ENCODE measurements at places on chromosomes 1 and 21.
A peak's percentile ranks its signal among the peaks of the same experiment; 100 is the strongest.

- DNase-seq, result no peak
Measured at GRCh38 chr1:90711696-90712095, 5.4 kb downstream of the BARHL2 start.

GRCh38 chr21:35561116-35561515, 499.2 kb downstream of the SETD4 start:
- no peak for DNase-seq

DNA sequence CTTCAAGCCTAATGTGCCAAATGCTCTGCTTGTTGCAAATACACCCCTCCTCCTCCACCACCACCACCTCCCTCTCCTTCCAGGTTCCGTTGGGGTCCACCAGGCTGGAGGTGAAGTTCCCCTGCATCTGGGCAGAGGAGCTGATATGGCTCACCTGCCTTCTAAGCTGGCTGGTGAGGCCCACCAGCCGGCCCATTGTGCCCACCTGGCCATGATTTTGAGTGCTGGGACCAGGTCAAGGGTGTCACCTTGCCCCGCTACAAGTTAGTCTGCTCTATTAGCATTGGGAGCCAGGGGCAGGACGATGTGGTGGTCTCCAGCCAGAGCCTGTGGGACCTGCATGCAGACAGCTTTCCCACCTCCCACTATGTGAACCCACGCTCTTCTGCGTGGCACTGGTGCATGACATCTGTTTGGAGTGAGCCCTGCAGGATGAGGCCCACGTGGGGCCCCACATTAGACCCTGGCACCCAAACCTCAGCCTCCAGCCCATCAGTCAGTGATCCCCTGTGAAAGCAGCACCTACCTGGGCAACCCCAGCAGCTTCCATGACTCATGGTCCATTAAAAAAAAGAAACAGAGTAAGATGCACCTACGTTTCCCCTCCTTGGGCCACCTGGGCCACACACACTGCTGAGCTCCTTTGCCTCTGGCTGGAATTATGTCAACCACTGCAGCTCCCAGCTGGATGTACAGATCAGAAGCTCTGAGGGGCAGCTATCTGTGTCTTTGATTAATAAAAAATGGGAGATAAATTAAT, 15.6 kb upstream of the CDCP2 start:
- no peak for DNase-seq

DNA sequence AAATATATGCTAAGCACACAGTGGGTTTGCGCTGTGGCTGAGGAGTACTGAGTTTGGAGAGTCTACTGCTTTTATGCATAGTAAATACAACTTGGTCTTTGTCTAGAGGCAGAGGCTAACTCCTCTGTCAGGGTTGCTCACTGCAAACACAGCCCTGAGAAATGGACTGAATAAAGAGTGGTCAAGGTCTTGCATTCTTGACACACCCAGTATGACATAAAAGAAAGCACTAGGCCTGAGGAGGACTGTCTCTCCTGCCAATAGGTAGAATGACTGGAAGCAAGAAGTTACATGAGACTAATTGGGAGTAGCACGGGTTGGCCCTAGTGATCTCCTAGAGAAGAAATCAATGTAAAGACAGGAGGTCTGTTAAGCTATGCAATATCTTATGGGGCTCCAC, 367.2 kb upstream of the B3GALT2 start:
- DNase-seq, result no peak

DNA sequence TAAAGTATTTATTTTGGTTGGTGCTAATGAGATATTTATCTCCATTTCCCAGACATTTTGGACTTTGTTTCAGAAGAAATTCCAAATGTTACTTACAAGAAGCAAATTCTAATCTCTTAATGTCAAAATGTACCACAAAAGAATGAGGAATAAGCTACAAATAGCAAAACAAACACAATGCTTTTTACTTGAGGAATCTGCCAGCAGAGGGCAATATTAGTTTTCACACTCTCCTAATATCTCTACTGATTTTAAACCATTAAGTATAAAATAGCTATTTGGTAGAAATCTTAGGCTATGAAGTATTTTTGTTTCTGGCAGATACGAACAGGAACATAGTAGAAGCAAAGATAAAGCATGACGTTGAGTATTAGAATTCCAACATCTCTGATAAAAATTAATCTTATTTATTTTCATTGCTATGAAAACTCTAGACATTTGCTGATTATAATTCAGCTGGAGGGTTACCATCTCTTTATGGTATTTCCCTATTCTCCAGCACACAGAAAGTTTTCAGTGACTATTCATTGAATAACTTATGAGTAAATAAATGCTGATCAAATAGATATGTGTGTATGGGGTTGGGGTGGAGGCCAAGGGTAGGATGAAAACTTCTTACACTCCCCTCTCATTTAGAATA, 13.4 kb upstream of the HMCN1 start:
- DNase-seq, result peak; percentile 39

GRCh38 chr1:109704173-109704572, 7.9 kb upstream of the GSTM5 start:
- no peak for DNase-seq

DNA sequence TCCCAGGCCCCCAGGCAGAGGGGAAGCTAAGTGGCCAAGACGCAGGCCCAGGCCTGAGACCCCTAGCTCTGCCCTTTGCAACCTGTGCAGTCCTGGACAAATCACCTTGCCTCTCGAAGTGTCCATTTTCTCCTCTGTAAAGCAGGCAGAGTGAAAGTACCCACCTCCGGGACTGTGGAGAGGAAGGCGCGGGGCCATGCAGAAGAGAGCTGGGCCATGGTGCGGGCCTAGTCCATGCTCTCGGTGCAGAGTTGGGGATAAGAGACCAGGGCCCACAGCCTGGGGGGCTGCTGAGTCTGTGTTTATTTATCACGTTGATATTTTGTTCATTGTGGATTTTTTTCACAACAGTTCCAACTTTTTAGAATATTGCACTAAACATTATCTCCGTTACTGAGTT, 160.2 kb upstream of the VAMP3 start:
- DNase-seq, result no peak

DNA sequence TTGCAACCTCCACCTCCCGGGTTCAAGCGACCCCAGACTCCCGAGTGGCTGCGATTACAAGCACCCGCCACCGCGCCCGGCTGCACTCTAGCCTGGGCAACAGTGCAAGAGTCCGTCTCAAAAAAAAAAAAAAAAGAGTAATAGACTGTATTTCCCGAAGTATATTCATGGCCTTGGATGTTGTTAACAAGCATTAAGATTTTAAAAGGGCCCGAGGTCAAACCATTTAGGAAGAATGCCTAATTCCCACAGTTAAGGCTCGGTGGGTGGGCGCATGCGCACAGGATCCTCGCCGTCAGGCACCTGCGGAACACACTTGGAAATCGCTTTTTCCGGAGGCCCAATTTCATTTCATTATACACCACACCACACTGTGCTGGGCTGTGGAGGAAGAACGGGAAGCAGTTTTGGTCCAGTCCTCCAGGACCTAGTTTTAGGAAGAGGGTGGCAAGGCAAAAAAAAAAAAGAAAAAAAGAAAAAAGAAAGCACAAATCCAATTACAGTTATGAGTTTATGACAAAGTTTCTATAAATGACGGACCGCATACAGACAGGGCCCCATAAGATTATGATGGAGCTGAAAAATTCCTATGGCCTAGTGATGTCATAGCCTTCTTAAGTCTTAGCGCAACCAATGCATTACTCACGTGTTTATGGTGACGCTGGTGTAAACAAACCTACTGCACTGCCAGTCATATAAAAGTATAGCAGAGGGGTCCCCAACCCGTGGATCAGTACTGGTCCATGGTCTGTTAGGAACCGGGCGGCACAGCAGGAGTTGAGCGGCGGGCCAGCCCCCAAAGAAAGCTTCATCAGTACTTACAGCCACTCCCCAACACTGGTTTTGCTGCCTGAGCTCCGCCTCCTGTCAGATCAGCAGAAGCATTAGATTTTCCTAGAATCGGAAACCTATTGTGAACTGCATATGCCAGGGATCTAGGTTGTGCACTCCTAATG, 38.2 kb downstream of the H3-3A start:
- DNase-seq, result peak; percentile 52

GRCh38 chr1:66353257-66353656, 180.7 kb upstream of the SGIP1 start:
- no peak for DNase-seq

- DNase-seq, result no peak
Measured at GRCh38 chr1:189432753-189433152, 1044.9 kb downstream of the BRINP3 start.

DNA sequence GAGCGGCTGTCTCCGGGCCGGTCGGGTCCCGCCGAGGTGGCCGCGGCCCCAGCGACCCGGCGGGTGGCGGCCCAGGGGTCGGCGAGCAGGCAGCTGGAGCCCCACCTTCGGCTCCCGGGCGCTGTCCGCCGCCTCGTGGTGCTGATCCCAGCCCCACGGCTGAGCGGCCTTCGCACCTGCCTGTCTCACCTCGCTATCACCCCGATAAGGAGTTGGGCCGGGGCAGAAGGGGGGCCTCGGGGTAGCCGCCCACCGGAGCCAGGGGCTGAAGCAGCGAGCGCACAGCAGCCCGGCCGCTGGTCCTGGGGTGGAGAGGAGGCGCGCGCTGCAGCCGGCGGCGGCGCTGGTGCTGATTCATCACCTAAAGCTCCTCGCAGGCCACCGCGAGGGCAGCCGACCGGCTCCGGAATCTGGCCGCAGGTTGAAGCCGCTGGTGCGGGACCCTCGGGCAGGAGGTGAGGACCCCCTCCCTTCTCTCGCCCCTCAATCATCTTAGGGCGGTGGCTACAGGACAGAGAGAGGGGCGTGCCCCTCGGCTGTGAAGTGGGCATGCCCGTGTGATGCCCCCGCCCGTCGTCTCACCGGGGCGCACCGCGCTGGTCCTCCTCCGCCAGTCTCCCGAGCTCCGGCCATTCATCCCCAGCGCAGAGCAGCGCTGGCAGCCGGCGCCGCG, 575 bp downstream of the TRIM67 start:
- peak; percentile 66 for DNase-seq

DNA sequence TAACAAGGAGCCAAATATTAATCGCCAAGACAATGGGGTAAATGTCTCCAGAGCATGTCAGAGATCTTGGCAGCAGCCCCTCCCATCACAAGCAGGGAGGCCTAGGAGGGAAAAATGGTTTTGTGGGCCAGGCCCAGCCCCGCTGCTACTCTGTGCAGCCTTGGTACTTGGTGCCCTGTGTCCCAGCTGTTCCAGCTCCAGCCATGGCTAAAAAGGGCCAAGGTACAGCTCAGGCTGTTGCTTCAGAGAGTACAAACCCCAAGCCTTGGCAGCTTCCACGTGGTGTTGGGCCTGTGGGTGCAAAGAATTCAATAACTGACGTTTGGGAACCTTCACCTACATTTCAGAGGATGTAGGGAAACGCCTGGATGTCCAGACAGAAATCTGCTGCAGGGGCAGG, 10.4 kb downstream of the UBE2G2 start:
- DNase-seq, result no peak

- peak; percentile 87 for DNase-seq
Measured at GRCh38 chr21:37683396-37684114, 232.7 kb downstream of the KCNJ6 start.

GRCh38 chr1:154418062-154418921, 13.1 kb downstream of the IL6R start:
- peak; percentile 30 for DNase-seq

DNA sequence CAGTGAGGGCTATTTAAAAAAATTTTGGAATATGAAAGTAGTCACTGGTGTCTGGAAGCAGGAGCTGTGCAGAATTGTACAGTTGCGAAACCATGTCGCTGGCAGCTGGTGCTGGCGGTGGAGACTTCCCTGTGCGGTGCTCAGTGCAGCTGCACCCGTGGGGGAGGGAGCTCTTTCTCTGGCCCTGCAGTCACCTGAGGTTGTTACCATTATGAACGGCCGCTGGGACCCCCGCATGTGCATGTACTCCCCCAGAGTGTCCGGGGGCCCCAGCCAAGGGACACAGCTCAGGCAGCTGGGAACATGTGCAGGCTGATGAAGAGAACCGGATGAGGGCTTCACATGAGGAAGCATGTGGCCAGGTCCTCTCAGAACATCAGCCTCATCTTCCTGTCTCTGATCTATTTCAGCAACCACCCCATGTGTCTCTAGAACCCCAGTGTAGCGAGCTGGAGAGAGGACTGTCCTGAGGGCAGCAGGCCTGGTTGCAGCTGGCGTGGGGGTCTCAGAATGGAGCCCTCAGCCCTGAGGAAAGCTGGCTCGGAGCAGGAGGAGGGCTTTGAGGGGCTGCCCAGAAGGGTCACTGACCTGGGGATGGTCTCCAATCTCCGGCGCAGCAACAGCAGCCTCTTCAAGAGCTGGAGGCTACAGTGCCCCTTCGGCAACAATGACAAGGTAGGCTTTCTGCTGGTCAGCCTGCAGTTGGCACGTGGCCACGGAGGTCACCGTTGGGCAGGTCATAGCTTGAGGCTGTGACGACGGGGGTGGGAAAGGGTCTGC, at the start of gene TRPM2:
TSS of gene TRPM2 (plus strand) at position 431 of the 780 bp plus-strand sequence. CDS start at position 511, 80 bp downstream.
- DNase-seq, result no peak

GRCh38 chr1:23694371-23694770, 2.8 kb downstream of the RPL11 start:
- DNase-seq, result no peak

DNA sequence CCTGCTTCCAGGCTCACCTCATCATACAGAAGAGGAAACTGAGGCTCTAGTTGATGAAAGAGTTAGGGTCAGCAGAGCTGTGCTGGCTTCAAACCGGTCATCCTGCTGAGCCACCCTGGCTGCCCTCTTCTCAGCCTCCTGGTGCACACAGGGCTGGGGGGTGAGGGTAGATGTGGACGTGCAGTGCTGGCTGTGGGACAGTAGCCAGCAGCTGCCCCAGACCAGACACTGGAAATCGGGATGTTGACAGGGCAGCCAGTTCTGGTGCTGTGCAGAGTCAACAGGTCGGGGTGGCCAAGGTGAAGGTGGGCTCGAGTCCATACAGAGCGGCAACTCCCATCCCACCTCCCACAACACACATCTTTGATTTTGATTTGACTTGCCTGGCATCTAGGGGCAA, 1.5 kb upstream of the CLCNKA start:
- DNase-seq, result no peak

GRCh38 chr1:45913731-45914501, 110.5 kb downstream of the MAST2 start:
- no peak for DNase-seq

DNA sequence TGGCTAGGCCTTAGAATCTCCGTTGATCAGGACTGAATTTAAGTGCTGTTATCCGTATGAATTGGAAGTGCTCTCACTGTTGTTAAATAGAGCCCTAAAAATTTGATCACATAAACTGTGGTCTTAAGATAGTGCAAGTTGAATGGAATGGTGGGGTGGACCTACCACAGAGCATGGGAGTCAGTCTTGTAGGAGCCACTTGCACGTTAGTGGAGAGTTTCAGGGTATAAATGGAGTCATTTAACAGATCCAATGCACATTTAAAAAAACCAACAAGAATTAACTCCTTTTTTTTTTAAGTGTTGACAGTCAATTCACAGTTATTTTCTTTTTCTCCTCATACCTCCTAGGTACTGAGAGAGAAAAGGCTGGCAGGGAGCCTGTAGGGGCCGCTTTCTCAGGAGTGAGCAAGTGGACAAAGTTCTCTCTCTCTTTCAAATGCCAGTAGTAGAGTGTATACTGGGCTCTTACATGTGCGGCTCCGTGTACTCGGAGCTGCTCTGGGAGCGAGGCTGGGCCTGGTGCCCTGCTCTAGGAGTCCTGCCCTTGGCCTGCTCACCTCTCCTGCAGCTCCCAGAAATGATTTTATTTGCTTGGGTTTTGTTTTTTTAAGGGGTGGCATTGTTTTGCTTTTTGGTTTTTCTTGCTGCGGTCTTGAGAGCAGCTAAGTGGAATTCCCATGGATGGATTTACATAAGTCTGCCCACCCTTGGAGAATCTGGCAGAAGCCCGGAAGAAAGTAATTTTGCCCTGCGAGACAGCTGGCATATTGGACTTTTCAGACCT, 91.3 kb downstream of the ATP5PO start:
- DNase-seq, result no peak

Data from NCI-H526 (cell line).